M059J (cell line): ENCODE measurements at places on chromosomes 2 and 18. TPM values are rescaled to one million over a fixed set of nuclear protein-coding genes. Genes with fewer than 3 reads are reported as not detected.

CAB39 gene
- 80.0 and 115 TPM in 2 replicates for total RNA-seq

AFF3 gene
- 2.6 and 3.0 TPM in 2 replicates for total RNA-seq

- DNase-seq, result no peak
Measured at GRCh38 chr2:151655663-151656398, 78.4 kb downstream of the NEB start.

GRCh38 chr2:7014174-7014640 lies 97.0 kb downstream of the RNF144A start:
- DNase-seq, result peak; percentile 81

- DNase-seq, result no peak
Measured at GRCh38 chr2:24280161-24280560, 80.2 kb downstream of the ITSN2 start.

- DNase-seq, result no peak
Measured at GRCh38 chr2:7866825-7867224, 815.0 kb upstream of the ID2 start.

FOXI3 gene
- total RNA-seq, result not detected in 2 replicates

GRCh38 chr2:99754210-99754609 lies 264.4 kb upstream of the REV1 start:
- peak; percentile 7 for DNase-seq

DNA sequence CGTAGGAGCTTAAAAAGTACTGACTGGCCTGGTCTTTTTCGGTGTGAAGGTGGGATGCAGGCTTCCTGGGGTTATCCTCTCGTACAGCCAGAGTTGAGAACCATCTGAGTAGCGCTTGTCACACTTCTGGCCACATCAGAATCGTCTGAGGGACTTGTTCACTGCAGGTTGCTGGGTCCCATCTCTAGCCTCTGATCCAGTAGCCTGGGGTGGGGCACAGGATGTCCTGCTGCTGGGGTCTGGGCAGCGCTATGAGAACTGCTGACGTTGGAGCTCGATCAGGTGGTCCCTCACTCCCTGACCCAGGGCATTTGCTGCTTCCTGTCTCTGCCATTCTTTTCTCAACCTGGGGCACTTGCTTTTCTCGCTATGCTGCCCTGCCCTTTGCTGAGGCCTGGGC lies 7.1 kb upstream of the IL1R2 start:
- DNase-seq, result no peak

DNA sequence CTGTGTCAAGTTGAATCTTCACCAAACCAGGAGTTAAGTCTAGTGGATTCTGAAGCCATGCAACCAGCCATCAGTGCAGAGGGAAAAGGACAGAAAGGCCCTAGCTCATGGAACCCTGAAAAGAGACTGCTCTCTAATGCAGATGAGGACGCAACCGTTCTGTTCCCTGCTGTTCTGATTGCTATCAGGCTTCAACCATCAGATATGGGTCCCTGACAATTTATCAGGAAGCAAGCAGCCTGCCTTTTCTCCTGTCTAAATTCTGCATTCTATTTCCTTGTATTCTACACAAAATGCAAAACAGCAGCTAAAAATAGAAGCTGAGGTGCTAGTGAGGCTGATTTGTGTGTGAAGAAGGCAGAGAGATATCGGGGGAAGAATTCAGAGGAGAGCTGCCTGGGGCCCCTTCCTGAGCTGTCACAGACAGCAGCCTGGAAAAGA lies 68.4 kb upstream of the RTN4 start:
- no peak for DNase-seq

DNA sequence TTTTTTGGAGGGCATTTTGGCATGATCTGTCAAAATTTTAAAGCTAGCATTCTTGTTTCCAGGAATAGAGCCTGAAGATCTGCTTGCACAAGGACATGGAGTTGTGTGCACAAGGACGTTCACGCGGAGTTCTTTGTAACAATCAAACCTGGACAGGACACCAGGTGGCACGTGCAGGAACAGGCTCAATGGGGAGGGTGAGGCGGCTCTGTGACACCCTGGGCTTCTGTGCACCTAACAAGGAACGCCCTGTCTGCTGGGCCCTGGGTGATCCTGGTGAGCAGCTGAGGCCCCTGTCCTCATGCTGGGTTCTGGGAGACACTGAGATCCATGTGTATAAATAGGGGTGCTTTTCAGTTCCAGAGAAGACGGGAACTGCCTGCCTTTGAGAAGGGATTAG lies 93.1 kb upstream of the PXDN start:
- no peak for DNase-seq

NEU2 gene
- total RNA-seq, result not detected in 2 replicates

GRCh38 chr2:196066291-196067087 lies 2.1 kb downstream of the DNAH7 start:
- peak; percentile 34 for DNase-seq

DNA sequence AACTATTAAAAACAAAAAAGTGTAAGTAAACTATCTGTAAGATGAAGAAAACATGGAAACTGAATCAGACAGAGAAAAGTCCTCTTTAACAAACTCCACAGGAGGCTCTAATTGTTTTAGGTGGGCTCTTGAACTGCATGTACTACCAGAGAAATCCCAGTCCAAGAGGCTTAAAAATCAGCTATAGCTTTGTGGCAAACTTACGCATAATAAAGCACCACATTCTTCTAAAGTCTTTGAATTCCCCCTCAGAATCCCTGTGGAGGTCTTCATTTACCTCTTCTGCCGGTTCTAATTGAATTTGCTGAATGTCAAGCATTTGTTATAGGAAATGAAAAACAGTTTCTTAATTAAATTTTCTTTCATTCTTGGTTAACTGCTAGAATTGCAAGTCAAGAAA lies 40.8 kb downstream of the CHN1 start:
- DNase-seq, result no peak

- DNase-seq, result no peak
Measured at GRCh38 chr18:54192415-54192814, 32.1 kb downstream of the MBD2 start.

GRCh38 chr18:6566338-6566911 lies 151.7 kb upstream of the L3MBTL4 start:
- peak; percentile 0 for DNase-seq

GRCh38 chr2:7984693-7985353 lies 697.0 kb upstream of the ID2 start:
- no peak for DNase-seq

- peak; percentile 12 for DNase-seq
Measured at GRCh38 chr2:161159456-161160225, 587 bp upstream of the TANK start.

DNA sequence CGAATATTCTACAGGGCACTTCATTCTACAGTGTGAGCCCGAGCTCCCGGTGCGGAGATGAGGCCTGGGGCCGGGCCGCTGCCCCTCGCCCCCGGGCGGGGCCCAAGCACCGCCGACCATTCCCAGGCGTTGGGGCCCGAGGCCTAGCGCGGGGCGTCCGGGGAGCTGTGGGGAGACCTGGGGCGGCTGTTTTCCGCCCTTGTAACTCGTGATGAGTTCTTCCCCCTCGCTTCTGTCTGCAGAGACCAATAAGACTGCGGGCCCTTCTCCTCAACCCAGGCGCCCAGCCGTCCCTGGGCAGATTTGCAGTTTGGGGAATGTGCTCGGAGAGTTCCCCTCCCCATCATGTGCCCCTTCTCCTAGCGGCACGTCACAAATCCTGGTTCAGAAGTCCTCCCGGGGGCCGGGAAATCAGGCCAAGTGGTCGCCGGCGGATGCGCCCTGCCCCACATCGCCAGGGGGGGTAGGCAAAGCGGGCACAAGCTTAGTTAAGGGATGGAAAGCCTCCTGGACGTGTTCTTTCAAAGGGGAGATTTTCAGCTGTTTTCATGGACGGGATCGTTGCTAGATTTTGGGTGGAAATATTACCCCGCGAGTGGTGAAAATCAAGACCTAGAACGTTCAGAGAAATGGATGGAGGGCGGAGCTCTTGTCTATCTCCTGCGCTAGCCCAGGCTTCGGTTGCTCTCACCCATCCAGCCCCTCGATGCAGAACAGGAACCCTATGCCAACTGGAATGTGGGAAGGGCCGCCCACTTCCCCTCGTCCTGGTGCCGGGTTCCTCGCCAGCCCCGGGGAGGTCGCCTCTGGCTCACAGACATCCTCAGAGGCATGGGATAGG lies 18.8 kb upstream of the HAAO start:
- peak; percentile 41 for DNase-seq

- DNase-seq, result peak; percentile 18
Measured at GRCh38 chr2:30184035-30184434, 37.2 kb downstream of the YPEL5 start.

- no peak for DNase-seq
Measured at GRCh38 chr2:168174756-168175155, 72.6 kb downstream of the STK39 start.

DNA sequence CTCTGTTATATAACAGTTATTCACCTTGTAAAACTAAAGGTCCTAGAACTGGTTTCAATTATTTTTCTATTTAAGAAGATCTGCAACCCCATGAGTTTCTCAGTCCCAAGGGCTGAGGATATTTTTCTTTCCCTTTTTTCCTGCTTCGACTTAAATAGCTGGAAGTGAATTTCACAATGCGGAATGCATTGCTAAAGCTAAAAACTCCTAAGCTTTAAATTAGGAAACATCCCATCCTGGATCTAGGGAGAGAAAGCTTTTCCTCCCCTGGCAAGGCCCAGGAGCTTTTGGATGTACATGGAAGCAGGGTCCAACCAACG lies 1.4 kb downstream of the RFX8 start:
- no peak for DNase-seq

- DNase-seq, result peak; percentile 37
Measured at GRCh38 chr18:21164548-21165095, 53.0 kb upstream of the ROCK1 start.

GRCh38 chr2:206276169-206276942 lies 1.9 kb downstream of the ZDBF2 start:
- DNase-seq, result no peak

GRCh38 chr2:160616149-160616548 lies 122.5 kb upstream of the RBMS1 start:
- no peak for DNase-seq

GKN1 gene
- not detected in 2 replicates for total RNA-seq

TCF23 gene
- total RNA-seq, result not detected in 2 replicates

- DNase-seq, result no peak
Measured at GRCh38 chr2:47310801-47311560, 92.0 kb upstream of the MSH2 start.

CNGA3 gene
- not detected in 2 replicates for total RNA-seq

DNA sequence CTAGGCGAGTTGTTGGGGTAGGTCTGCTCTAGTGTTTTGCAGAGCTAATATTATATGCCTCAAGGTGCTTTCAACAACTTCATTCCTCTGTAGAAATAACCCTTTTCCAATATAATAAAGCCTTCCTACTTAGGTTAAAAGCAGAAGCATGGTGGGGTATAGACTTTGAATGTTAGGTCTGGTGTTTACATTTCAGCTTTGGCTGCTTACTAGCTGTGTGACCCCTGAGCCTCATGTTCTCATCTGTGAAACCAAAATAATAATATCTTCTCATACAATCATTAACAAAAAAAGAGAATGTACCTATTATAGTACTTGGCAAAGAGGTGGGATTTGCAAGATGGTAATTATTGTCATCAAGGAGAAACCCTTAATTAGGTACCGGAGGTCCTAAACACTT lies 386.6 kb downstream of the NBAS start:
- DNase-seq, result no peak

DNA sequence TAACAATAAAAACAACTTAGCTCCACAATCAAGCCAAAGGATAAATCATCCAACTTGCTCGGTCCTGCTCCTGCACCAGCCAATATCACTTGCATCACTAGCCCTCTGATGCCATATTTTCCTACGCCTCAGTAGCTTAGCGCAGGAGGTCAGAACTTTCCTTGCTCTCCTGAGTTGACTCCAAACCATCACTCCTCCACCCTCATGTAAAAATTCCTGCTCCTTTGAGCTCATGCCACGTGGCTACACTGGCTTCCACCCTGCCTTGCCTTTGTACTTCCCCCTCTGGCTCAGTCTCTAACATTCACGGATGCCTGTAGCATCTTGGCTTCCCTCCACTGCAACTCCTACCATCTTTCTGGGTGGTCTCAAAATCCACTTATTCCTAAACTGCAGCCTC lies 25.2 kb downstream of the AAK1 start:
- peak; percentile 13 for DNase-seq

DNA sequence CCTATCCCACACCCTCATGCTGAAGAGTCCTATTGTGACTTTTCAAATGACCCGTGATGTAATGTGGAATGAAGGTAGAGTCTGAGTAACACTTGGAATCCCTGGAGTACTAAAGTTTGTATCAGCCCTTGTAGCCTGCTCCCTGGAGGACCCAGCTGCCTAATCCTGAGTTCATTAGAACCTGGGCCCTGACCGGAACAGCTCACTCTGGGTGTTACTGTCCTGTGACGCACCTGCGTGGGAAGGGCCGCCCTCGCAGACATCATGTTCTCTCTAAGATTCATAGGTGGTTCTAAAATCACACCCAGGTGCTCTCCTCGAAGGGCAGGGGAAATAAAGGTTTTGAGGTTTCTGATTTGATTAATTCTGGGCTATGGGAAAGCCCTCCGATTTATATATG lies 62.3 kb downstream of the NCK2 start:
- no peak for DNase-seq

CROCC2 gene
- total RNA-seq, result not detected in 2 replicates

GRCh38 chr2:204491528-204491927 lies 53.7 kb upstream of the PARD3B start:
- DNase-seq, result peak; percentile 80

DNA sequence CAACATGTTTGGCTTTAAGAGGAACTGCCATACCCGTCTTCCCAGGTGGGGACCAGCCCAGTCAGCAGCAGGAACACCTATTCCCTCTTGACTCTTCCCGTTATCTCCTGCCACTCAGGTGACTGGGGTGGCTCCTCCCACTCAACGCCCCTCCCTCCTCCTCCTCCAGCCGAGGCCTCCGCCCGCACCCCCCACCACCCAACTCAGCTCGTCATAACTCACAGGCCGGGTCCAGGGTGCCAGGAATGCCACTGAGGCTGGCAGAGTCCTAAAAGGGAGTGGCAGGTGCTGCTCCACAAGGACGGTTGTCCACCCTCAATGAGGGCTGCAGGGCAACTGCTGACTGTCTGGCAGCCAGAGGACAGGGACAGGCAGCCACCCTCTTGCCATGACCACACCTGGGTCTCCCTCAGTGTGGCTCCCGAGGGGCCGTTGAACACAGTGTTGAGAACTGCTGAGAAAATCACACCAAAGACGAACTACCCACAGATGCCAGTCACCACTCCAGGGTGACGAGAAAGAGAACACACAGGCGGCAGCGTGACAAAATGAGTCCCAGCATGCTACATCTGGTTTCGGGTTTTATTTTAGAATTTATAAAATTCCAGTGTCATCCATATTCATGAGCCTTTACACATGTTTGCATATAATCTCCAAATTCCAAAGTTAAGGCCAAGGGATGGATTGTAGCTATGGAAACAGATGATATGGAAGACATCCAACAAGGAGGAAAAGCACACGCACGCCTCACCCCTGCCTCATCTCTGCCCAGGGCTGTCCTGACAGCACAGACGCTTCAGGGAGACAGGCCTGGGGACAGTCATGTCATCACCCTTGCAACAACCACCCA lies 38.5 kb downstream of the ANO7 start:
- DNase-seq, result no peak

GRCh38 chr2:42125841-42126594 lies 43.1 kb upstream of the EML4 start:
- DNase-seq, result no peak

- no peak for DNase-seq
Measured at GRCh38 chr2:9439536-9439935, 16.1 kb downstream of the CPSF3 start.
